ENCODE measurements at places on chromosomes 5 and 9.

DNA sequence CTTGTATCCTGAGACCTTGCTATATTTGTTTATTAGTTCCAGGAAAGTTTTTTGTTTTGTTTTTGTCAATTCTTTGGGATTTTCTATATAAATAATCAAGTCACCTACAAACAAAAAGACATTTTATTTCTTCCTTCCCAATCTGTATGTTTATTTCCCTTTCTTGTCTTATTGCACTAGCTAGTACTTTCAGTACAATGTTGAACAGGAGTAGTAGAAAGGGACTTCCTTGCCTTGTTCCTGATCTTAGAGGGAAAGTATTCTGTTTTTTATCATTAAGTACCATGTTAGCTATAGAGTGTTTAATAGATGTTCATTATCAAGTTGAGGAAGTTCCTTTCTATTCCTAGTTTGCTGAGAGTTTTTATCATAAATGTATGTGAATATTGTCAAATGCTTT lies 119.5 kb upstream of the TLE4 start:
- DNase-seq = no peak

- no peak for DNase-seq
These were observed 38.8 kb upstream of the TENT4A start for GRCh38 chr5:6674421-6674820.

GRCh38 chr9:131394464-131395156 lies 724 bp downstream of the PRRC2B start:
- peak; percentile 46 for DNase-seq

DNA sequence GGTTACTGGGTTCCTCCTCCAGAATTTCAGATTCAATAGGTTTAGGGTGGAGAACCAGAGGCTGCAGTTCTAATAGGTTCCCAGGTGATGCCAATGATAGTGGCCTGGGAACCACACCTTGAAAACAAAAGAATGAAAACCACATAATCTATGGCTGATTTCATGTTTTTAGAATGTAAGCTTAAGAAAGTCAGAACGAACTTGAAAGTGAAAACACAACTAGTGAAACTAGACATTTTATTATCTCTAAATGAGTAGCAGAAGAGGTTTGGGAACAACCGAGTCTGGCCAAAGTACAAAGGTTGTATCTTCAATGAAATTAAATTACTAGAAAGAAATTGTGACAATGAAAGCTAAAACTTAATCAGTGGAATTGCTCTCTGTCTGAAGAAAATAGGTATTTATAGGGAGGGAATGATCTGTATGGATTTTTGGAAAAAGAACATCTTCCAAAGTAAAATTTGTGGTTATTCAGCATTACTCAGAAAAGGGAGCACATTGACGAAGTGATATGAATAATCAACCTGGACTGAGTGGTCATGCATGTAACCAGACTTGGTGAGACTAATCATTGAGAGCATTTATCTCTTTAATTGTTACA lies 24.9 kb upstream of the CEP120 start:
- DNase-seq = no peak

- DNase-seq = no peak
These were observed 563.5 kb downstream of the PRR16 start for GRCh38 chr5:121027636-121028035.

DNA sequence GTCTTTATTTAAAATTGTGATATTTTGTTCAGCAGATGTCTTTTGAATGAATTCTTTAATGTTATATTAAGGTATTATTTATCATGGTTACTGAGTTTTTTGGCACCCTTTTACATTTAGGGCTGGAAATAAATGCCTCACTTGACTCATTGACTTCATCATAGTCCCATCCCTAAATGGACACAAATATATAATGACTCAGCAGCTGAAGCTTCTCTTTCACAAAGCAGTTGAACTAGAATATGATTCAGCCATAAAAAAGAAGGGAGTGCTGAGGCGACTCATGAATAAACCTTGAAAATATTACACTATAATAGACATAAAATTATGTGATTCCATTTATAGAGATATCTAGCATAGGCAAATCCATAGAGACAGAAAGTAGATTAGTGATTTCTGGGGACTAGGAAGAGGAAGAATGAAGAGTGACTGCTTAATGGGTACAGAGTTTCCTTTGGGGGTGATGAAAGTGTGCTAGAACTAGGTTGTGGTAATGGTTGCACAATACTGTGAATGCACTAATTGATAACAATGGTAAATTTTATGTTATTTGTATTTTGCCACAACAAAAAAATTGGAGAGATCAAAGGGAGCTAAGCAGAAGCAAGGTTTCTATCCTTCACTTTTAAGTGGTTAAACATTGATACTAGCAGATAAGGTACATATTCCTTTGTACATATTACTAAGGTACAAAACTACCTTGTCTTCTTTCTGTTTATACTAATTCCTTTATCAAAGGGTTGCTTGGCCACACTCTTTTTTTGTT lies 449.6 kb downstream of the NTRK2 start:
- no peak for DNase-seq

- no peak for DNase-seq
These were observed 1389.2 kb upstream of the NUDT12 start for GRCh38 chr5:104951829-104952228.

DNA sequence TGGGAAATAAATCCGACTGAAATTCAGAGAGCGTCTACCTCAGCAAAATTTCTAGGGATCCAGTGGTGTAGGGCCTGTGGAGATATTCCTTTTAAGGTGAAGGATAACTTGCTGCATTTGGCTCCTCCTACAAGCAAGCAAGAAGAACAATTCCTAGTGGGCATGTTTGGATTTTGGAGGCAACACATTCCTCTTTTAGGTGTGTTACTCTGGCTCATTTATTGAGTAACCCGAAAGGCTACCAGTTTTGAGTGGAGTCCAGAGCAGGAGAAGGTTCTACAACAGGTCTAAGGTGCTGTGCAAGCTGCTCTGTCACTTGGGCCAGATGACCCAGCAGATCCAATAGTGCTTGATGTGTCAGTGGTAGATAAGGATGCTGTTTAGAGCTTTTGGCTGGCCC lies 862.4 kb upstream of the CDH9 start:
- no peak for DNase-seq

DNA sequence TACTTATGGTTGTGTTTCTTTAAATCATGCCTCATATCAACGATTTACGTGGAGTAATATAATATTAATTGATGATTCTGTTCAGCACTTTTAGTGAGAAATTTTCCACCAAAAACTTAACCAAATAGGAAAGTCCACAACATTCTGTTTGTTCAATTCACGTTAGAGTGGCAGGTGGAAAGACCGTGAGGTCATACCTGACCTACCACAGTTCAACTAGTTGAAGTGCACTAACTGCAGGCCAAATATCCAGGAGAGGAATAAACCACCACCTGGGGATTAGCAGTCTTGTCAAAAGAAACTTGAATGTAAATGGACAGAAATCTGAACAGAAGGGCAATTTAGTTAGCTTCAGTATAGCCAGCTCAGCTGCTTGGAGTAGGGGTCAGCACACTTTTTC lies 577.7 kb downstream of the KIF4B start:
- no peak for DNase-seq

- DNase-seq = no peak
These were observed 5.0 kb downstream of the RPP25L start for GRCh38 chr9:34606905-34607304.

GRCh38 chr9:75505654-75506053 lies 384.8 kb upstream of the PCSK5 start:
- DNase-seq = peak; percentile 62

- no peak for DNase-seq
These were observed 30.1 kb downstream of the IPPK start for GRCh38 chr9:92639791-92640271.

DNA sequence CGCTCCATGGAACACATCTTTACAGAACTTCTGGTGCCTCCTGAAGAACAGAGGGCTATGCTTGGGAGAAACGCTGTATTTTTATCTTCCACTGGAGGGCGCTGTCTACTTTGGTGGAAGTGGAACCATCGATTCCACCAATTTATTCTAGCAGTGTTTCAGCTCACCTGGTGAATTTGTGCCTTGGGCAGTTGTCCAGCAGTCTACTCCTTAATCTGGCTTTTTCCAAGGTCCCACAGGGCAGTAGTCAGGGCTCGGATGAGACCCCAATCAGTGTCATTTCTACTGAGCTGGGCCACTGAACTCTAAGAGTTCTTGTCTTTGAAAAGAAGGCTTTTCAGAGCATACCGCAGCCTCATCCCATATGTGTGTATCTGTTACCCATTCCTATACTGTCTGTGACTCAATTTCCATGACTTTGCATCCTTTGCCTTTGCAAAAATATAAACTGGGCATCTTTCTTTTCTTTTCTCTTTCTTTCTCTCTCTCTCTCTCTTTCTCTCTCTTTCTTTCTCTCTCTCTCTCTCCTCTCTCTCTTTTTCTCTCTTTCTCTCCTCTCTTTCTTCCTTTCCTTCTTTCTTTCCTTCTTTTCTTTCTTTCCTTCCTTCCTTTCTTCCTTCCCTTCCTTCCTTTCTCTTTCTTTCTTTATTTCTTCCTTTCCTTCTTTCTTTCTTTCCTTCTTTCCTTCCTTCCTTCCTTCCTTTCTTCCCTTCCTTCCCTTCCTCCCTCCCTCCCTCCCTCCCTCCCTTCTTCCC lies 138.4 kb upstream of the ZNF618 start:
- DNase-seq = peak; percentile 68

DNA sequence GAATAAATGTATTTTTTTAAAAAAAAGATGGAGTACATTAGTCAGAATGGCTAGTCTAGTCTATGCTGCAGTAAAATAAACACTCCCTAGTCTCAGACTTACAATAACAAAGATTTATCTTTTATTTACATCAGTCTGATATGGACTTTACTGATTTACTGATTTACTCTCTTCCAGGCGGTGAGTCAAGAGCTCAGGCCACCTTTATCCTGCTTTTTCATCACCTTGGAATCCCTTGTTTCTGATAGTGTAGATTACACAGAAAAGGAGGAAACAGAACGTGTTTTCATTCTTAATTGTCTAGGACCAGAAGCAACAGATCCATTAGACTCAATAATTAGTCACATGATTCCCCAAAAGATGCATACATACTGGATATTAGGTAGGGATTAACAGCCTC lies 290.1 kb upstream of the TRPC7 start:
- DNase-seq = no peak

- DNase-seq = no peak
These were observed 5.3 kb upstream of the UBE2QL1 start for GRCh38 chr5:6443326-6443725.

DNA sequence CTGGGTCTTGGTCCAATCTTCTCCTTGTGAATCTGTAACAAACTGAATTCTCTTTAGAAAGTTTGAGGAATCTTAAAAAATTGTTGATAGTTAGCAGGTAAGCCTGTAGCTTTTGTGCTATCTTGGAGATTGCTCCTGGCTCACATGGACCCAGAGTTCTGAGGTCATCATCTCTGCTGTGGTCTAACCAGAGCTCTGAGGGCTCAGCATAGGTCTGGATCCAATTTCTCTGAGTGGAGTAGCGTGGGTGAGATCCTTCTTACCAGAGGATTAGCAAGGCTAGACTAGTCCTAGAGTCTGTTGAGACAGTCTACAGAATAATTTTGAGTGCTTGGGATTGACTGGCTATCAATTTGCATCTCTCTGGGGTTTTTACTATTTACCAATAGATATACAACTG lies 60.5 kb upstream of the IL6ST start:
- no peak for DNase-seq

- DNase-seq = no peak
These were observed 292.8 kb downstream of the ARL15 start for GRCh38 chr5:54017580-54017979.

GRCh38 chr9:99873531-99873930 lies 32.9 kb upstream of the STX17 start:
- no peak for DNase-seq

- no peak for DNase-seq
These were observed 299.5 kb downstream of the MED10 start for GRCh38 chr5:6078881-6079280.

DNA sequence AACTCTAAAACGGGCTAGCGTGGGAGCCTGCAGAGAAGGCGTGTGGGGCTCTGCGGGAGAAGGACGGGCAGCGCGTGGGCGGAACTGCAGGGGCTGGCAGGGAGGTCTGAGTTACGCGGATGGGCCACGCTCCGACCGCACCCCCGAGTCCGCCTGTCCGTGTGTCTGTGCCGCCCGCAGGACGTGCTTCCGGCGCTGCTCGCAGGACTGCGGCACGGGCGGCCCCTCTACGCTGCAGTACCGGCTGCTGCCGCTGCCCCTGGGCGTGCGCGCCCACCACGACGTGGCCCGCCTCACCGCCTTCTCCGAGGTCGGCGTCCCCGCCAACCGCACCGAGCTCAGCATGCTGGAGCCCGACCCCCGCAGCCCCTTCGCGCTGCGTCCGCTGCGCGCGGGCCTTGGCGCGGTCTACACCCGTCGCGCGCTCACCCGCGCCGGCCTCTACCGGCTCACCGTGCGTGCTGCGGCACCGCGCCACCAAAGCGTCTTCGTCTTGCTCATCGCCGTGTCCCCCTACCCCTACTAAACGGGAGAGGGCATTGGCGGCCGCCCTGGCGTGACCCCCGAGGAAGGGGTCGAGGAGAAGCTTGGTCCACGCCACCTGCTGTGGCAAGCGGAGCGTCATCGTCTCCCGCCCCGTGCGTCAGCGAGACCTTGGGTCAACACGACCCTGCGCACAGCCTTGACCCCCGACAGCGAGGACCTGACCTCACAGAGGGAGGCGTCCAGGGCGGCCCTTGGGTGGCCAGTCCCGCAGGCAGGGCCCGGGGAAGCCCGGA lies 11.4 kb upstream of the ASS1 start:
- peak; percentile 19 for DNase-seq

DNA sequence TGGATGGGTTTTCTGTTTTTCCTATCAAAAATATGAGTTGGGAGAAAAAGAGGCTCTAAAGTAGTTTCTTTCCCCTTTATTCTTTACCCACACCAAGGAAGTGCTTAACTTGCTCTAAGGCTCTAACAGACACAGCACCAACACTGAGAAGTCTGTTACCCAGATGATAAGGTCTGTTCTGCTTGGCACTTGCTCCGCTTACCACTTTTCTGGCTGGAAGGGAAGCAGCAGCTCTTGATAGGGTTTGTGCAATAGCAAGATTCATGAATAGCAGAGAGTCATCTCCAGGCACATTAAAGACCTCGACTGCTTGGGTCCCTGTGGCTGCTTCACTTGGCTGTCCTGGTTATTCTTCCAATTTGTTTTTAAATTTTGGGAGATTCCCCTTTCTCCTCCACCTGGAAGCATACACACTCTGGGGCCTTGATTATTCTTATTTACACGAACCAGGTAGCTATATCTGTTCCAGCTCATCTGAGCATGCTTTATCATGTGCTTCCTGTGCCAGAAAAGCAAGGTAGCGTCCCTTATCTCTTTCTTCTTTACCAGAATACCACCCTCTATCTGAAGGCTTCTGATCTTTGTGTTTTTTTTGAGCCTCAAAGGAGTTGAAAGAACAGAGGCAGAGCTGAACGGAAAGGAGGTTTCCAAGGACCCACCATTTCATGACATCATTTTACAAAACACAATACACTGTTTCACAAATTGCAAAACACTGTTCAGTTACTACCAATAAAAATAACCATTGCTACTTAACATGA lies 24.8 kb downstream of the PPP3R2 start:
- no peak for DNase-seq

- no peak for DNase-seq
These were observed 158.1 kb downstream of the CETN3 start for GRCh38 chr5:90251447-90251846.

DNA sequence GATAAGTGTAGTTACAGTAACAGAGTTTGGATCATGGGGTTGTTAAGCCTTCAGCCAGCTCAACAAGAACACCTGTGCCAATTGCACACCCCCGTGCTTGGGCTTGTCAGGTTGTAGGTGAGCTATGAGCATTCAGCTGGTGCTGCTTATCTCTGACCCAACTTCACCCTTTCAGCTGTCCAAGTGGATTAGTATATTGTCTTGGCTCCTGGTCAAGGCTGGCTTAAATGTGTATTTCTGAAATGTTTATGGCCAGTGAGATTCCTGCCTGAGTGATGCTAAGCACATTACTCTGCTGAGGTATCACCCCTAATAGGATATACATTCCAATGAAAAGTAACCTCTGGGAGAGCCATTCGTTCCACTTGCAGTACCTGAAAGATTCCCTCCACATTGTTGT lies 44.2 kb upstream of the LMNB1 start:
- no peak for DNase-seq

All from inflammatory macrophage (primary cell).